ENCODE measurements at places on chromosomes 4 and X. TPM values are rescaled to one million over a fixed set of nuclear protein-coding genes. Genes with fewer than 3 reads are reported as not detected.

DNA sequence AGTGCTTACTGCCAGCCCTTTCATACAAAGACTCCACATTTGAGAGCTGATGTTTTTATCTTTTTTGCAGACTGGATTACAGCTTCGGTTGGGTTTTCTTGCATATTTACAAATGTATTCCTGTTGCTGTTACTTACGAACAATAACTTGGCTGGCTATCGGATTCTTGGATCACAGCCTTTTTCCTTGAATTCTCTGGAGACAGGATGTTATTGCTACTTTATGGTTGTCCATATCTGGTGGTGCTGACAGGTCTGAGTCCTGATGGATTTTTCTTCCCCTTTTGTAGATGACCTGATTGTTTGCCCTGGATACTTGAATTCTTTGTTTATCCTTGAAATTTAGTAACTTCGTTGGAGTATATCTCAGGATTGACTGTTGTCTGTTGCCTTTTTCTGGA is 77.7 kb downstream of the PDK3 start:
- no peak for DNase-seq

TSPAN6 gene
- total RNA-seq, result 0.17 TPM

GRCh38 chr4:38914854-38915253 is 47.2 kb downstream of the FAM114A1 start:
- no peak for DNase-seq

DNA sequence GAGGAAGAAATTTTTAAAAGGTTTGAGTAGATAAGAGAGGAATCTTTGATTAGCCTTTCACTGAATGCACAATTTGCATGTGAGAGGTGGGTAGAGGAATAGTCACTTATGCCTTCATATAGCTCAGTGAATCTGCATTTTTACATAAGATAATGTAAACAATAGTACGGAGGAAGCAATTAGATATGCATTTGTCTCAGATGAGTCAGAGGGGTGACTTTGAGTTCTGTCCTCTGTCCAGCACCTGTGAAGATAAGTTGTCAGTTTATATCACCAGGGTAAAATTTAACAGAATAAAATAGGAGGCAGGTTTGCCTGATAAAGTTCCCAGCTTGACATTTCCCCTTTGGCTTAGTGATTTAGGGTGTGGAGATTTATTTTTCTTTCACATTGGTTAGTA is 841.9 kb downstream of the PCDH18 start:
- DNase-seq, result no peak

RNF212 gene
- total RNA-seq, result 7.3 TPM

DNA sequence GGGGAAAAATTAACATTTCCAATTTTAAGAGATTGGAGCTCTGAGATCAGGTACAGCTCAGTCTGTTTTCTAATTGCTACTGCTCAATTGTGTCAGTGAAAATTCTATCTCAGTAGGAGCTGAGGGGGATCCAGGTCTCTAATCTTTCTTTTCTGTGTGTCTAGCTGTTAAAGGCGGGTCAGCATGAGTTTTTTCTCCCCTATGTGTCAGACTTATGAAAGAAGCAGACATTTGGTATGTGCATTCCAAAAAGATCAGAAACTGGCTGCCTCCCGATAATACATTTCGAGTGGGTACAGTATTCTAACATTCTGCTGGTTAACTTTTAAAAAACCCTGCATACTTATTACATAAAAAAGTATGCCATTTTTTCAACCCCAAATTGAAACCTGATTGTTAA is 72.4 kb downstream of the PCDH7 start:
- DNase-seq, result no peak

DNA sequence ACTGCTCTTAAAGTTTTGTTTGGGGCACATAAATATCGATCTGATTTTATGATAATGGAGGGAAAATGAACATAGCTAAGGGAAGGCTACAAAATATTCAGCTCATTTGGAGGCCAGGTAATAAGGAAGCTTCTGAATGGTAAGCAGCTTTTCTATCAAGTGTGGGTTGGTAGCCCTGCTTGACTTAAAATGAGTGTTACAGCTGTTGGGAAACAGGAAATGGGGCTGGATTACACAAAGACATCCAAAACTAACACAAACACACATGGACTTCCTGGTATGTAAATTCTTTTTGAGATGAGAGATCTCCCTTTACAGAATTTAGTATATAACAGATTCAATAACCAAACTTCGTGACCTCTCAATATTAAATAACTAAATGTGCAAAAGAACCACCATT is 58.0 kb downstream of the FGF16 start:
- no peak for DNase-seq

DNA sequence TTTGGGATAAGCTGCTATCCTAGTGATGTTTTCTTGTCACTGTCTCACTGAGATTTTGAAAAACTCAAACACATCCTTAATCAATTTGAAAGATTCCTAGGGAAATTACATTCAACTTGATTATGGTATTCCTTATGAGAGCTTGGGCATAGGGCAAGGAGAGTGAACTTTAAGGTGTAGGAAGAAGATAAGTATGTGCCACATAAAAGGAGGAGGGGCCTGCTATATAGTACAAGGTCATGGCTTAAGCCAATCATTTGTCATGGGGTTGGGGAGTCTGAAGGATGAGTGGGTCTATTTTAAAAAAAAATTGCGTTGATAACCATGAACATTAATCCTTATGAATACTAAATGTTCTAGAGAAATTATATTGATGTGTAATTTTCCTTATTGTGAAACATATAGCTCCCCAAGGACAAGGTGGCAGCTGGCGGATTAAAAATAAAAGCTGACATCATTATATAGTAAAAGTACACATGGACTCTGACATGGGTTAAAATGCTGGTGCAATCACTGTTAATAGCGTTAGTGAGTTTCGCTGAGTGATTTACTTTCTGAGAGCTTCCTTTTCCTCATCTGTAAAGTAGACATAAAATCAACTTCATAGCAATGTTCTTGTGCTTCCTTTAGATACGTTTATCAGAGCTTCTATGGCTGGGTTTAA is 17.4 kb downstream of the GALNT7 start:
- DNase-seq, result no peak
